Stimulated activated CD4-positive, alpha-beta T cell treated with anti-CD3 and anti-CD28 coated beads, TNF-alpha, amount 100 ng/mL, for 4 hours (primary cell): ENCODE measurements at places on chromosomes 16 and 17.

GRCh38 chr16:70588565-70588964, 57.8 kb upstream of the IL34 start:
- DNase-seq, result no peak

DNA sequence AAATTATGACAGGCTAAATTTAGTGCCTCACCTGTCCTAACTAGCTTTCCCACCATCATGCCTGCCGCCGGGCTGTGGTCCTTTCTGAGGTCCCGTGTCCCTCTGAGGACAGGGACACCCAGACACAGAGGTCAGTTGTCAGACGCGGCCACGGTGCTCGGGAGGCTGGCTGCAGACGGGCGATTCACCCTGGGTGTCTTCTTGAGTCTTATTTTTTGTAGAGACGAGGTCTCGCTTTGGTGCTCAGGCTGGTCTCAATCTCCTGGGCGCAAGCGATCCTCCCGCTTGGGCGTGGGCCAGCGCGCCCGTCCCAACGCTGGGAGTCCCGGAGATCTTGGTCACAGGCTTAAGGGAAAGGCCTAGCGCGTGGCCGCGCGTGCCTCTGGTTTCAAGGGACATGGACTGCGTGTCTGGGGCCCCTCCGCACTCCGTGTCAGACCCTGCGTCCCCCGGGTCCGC, 797 bp upstream of the RAB11FIP3 start:
- DNase-seq, result no peak

DNA sequence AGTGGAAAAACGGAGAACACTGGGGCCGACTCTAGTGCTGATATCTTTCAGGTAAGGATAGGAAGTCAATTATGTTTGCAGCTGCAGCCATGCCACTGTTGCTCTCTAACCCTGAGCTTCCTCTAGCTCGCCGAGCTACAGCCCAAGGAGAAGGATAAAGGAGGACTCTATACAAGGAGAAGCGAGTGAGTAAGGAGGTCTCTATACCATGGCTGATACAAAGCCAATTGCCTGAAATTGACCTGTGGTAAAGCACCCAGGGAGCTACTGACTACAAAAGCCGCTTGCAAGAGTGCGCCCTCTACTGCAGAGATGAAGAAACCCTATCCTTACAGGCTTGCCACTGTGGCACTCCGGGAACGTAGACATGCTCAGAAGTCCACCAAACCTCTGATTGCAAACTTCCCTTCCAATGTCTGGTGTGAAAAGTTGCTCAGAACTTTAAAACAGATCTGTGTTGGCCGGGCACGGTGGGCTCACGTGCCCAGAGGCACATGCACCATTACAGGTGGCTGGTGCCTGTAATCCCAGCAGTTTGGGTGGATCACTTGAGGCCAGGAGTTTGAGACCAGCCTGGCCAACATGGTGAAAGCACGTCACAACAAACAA, 10.8 kb upstream of the SLC46A1 start:
- DNase-seq, result peak; percentile 13

DNA sequence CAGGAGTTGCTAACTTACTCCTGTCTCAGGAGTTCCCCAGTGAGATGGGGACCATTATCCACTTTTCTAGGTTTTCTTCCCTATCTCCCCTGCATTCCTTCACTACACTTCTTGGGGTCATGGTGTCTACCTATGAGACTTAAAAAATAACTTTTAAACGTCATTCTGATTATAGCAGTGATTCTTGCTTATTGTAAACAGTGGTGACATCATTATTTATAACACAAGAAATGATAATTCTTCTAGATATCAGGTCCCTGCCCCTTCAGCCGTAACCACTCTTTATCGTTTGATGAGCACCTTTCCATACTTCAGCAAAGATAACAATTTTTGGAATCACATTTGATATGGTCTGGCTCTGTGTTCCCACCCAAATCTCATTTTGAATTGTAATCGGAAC, 27.2 kb upstream of the IRX3 start:
- no peak for DNase-seq

GRCh38 chr16:2289282-2289681, 21.4 kb upstream of the RNPS1 start:
- DNase-seq, result no peak

- no peak for DNase-seq
Measured at GRCh38 chr16:79810449-79811189, 210.1 kb upstream of the MAF start.

DNA sequence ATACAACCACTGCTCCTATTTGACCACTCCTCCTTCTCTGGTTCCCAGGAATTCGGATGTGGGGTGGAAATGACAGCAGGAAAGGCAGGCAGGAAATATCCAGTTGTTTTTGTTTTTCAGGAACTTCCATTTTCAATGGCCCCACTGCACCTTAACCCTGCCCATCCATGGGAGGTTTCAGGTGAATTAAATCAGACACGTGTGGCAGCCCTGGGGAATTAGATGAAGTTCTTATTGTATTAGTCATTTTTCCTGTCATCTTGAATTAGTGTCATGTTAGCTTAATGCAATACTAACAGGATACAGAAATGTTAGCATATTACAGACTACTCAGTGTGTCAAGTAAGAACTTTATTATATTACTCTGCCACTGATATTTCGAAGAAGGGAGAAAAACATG, 146.4 kb downstream of the CHD9NB start:
- DNase-seq, result no peak

GRCh38 chr16:74474416-74474815, 53.1 kb upstream of the CLEC18B start:
- DNase-seq, result no peak

GRCh38 chr17:17120294-17120693, 78.0 kb downstream of the MPRIP start:
- no peak for DNase-seq

GRCh38 chr17:83185023-83186002, 105.9 kb downstream of the METRNL start:
- DNase-seq, result no peak

GRCh38 chr16:54493061-54493460, 206.5 kb upstream of the IRX3 start:
- DNase-seq, result no peak

DNA sequence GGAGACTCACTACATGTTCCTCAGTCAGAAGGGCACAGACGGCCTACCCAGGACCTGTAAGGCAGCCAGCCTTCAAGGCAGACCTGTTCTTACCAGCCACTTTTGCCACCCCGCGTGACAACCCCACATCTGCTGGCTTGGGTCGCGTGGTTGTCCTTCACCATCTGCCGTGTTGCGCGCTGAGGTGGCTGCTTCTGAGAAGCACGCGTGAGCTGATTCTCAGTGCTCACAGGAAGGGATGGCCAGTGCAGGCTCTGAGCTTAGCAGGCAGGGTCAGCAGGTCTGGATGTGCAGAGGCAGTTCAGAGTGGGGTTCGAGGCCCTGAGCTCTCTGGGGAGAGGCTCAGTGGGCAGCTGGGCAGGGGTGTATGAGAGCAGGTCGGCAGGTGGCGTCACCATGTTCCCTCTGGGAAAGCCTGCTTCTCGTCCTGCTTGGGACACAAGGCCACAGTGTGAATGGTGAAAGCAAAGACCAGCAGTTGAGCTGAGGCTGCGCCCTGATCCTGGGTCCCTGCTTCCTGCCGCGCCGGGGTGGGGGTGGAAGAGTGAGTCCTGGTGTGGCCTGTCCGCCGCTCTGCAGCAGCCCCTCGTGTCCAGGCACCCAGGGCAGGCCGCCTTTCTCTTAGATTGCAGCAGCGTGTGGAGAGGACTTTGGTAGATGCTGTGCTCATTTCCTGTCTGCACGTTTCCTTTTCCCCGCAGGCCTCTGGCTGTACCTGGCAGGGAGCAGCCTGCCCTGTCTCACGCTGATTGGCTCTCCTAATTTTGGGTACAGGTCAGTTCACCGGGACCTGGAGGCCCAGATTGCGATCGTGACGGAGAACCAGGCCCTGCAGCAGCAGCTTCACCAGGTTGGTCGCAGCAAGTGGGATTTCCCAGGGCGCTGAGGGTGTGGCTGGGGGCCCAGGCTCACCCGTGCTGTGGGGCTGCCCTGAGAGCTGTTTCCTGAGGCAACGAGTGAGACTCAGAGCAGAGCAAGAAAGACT, 36.0 kb downstream of the PGS1 start:
- DNase-seq, result peak; percentile 25

DNA sequence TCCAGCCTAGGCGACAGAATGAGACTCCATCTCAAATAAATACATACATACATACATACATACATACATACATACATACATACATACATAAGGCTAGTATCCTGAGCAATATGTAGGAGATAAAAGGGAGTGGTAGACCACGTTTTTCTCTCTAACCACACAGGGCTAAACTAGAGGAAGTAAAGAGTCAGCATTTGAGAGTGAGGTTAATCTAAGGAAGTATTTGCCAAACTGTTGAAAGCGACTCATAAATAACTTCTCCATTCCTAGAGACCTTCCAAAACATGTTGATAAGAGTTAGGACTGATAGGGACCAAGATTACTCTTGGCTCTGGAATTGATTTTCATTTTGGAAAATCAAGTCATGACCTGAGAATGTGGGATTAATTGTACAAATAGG, 68.9 kb downstream of the NEUROD2 start:
- DNase-seq, result no peak

GRCh38 chr17:77863814-77864161, 94.7 kb upstream of the TNRC6C start:
- DNase-seq, result no peak

GRCh38 chr17:71203953-71204352, 916.9 kb upstream of the SOX9 start:
- no peak for DNase-seq

- DNase-seq, result no peak
Measured at GRCh38 chr16:83831456-83831987, 23.7 kb downstream of the HSBP1 start.

DNA sequence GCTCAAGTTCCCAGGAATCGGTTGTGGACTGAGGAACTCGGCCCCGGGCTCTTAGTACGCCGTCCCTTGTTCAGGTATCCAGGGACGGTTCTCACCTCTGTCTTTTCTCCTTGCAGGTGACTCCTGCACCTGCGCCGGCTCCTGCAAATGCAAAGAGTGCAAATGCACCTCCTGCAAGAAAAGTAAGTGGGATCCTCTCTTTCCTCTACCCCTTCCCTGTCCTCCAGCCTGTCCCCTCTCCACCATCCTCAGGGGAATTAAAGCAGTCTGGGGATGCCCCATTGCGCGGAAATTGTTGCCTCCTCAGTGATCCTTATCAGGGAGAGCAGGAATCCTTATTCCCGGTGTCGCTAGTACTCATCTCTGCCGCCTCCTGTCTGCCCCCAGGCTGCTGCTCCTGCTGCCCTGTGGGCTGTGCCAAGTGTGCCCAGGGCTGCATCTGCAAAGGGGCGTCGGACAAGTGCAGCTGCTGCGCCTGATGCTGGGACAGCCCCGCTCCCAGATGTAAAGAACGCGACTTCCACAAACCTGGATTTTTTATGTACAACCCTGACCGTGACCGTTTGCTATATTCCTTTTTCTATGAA, 585 bp downstream of the MT2A start:
- DNase-seq, result no peak

DNA sequence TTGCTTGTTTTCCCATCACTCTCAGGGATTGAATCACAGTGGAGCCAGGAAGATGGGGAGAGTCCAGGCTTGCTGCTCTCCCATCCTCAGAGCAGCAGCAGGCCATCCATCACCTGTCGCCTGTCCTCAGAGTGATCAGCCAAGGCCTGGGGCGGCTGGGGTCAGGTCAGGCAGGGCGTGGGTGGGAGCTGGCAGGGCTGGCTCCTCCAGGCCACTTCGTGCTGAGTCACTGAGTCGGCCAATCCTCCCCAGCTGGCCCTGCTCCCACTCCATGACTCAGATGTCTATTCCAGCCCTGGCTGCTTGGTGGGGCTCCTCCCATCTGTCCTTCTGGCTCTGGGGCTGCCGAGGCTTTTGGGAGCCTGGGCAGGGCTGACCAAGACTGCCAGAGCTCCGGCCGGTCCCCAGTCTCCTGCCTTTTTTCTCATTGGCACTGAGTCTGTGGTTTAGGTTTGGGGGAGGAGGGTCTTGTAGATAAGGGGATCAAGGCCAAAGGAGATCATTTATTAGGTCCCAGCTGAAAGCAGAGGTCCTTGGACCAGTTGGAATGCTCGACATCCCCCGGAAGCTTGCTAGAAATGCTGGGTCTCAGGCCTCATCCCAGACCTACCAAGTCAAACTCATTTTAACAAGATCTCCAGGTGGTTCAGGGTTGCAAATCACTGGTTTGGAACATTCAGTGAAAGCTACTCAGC, 72.7 kb downstream of the ABCC1 start:
- DNase-seq, result no peak

DNA sequence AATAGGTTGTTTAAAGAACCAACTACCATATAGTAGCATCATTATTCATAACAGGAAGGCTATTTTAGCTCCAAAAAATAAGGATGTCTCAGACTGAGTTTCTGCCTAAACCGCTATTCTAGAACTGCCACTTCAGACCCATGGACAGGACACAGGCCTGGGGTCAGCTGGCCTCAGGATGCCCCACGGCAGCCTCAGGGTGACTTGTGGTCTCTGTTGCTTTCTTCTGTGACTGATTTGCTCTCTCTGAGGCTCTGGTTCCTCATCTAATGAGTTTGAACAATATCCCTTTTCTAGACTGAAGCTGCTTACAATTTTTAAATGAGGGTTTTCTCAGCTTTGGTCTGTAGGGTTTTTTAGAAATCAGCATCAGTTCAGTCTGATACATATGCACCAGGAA, 31.8 kb upstream of the IRF8 start:
- no peak for DNase-seq

- no peak for DNase-seq
Measured at GRCh38 chr16:49465661-49466528, 92.3 kb downstream of the C16orf78 start.

DNA sequence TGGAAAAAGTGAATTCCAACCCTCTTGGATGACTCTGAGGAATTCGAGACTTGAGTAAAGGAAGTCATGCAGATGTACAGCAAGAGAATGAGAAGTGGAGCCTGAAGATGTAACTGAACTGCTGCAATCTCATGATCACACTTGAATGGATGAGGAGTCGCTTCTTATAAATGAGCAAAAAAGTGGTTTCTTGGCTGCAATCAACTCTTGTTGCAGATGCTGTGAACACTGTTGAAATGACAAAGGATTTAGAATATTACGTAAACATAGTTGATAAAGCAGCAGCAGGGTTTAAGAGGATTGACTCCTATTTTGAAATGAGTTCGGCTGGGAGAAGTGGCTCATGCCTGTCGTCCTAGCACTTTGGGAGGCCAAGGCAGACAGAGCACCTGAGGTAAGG, 25.5 kb downstream of the ASPA start:
- DNase-seq, result no peak

DNA sequence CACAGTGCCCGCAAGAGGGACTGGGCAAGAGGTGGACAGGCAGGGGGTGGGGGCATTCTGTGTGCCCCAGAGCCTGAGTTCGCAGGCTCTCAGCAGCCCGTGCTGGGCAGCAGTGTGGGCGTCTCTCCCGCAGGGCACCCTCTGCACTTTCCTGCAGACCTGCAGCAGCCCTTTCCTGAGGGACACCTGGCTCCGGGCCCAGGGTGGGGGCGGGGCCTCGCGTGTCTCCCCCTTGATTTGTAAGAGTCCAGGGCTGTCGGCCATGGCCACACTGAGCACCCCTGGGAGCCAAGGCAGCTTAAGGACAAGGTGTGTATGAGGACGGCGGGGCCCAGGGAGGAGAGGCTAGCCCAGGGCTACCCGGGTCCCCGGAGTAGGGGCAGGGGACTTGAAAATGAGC, 33.4 kb upstream of the SLC38A10 start:
- DNase-seq, result no peak

- DNase-seq, result no peak
Measured at GRCh38 chr17:2972749-2973148, 90.7 kb downstream of the OR1D5 start.

GRCh38 chr16:67551972-67552371, 10.4 kb upstream of the CTCF start:
- DNase-seq, result no peak
